ENCODE measurements at places on chromosomes 12 and 14.

DNA sequence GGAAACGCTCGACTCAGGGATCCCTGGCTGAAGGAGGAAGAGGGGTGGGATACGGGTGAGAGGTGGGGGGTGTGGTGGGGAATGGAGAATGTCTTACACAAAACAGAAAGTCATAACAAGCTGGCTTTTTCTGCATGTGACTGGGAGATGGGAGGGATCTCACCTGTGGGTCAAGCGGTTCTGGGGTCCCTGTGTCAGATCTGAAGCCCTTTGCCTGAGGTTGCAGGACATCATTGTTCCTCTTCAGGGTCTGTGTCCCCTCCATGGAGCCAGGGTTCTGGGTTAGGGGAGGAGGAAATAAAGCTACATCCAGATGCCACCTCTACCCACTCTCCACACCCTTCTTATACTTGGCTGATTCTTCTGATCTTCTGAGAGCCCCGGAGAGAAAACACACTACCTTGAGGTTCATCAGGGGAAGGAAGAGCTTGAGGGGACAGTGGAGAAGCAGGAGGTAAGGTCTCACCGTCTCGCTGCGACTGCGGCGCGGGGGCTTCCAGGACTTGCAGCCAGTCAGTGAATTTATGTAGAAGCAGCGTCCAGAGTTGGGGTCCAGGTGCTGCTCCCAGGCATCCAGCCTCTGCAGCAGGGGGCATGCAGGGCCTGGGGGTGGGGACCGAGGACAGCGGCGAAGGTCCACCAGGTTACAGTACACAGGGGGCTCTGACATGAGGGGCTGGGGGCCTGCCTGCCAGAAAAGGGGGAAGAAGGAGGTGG is 2.5 kb downstream of the ARHGAP9 start:
- no peak for DNase-seq

- no peak for DNase-seq
Observed at GRCh38 chr12:89087876-89088275, 264.4 kb downstream of the DUSP6 start.

GRCh38 chr12:6937481-6938352 is 5.9 kb upstream of the RNU7-1 start:
- peak; percentile 76 for DNase-seq

- DNase-seq = no peak
Observed at GRCh38 chr12:123337070-123337469, 27.6 kb downstream of the SBNO1 start.

DNA sequence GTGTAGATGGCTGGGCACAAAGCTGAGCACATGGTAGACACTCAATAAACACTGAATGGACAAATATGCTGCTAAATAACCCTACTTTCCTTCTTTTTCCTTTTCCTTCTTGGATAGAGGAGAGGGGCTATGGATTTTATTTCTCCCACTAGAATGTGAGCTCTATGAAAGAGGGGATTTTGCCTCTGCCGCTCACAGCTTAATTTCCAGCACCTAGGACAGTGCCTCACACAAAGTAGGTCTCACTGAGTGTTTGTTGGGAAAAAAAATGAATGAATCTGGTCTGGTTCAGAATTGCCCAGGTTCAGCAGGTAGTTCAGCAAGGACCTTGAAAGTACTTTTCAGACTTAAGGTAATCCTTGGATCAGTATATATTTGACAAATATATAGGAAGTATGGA is 65.5 kb downstream of the WSCD2 start:
- no peak for DNase-seq

DNA sequence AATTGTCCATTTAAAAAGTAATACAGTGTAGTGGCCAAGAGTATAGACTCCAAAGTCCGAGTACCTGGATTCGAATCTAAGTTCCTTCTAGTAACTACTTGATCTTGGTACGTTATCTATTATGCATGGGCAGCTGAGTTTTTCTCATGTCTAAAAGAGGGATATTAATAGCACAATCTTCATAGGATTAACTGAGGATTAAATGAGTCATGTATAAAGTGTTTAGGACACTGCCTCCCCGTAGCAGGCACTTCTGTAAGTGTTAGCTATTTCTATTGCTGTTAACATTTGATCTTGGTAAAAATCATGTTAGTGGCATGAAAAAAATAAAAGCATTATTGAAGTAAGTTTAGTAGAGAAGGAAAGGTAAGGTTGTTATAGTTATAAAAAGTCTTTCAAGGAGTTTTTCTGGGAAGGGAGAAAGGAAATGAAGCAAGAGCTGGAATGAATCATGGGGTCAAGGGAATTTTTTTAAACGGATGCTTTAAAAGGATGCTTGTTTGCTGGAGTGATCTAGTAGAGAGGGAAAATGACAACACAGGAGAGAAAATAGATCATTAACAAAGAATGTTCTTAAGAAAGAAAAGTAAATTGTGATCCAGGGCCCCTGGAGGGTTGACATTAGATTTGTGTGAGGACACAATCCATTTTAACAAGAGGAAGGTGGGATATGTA is 502.2 kb upstream of the USP15 start:
- no peak for DNase-seq

- DNase-seq = no peak
Observed at GRCh38 chr12:85656561-85656960, 179.6 kb downstream of the RASSF9 start.

GRCh38 chr14:21093769-21094681 is 4.4 kb downstream of the ZNF219 start:
- DNase-seq = no peak

DNA sequence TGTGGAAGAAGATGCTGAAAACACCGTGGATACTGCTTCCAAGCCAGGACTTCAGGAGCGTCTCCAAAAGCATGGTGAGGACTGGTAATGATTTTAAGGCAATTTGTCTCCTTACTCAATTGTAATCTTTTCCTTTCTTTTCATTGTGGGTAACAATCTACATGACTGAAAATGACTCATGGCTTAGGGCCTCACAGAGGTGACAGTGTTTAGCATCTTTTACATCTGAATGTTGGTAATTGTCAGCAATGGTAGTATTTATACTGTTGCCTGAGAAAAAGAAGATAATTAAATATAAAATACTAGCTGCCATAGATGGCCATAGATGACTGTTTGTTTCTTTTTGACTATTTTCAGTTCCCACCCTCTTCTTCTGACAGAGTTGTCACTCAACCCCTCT is 31.6 kb downstream of the TULP3 start:
- no peak for DNase-seq

DNA sequence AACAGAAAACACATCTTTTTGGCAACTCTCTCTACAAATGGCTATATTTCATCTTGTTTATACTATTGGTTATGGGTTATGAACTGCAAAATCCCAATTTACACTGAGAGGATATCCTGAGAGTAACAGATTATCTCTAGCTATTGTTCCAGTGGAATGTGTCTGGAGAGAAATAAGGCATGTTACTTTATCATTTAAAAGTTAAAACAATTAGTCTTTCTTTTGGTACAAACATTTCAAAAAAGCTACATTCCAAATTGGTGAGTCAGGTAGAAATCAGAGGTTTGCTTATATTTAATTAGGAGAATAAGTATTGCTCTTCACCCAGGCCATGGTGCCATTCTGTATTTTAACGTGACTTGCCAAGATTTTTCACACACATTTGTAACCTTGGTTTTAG is 411.6 kb downstream of the CCER1 start:
- no peak for DNase-seq

DNA sequence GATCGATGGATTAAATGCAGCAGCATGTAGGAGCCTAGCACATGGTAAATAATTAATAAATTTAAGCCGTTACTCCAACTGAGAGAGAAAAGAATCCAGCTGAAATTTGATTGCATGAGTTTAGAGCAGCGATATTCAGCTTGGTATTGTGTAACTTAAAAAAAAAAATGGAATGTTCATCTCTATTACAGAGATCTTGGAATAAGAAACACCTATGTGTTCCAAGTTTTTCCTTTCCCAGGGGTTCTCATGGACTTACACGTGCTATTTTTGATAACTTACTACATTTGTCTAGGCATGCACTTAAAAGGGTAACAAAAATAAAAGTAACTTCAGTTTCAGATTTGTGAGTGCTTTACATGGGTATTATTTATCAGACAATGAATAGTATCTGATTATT is 122.8 kb downstream of the RASSF9 start:
- DNase-seq = no peak

DNA sequence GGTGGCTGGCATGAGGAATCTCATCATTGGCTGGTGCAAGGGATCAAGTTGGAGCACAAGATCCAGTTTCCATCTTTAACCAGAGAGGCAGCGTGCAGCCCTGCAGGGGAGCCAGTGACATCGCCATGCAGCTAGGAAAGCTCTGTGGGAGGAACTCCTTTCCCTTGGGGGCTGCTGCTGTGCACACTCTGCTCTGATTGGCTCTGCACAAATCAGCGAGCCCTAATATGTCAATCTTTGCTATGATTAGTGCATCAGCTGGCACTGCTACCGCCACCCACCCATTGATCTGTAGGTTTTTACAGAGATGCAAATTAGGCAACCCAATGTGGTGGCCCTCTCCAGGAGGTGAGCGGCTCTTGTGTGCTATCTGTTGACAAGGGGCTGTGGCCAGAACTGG is 262.6 kb downstream of the PCNX1 start:
- no peak for DNase-seq

DNA sequence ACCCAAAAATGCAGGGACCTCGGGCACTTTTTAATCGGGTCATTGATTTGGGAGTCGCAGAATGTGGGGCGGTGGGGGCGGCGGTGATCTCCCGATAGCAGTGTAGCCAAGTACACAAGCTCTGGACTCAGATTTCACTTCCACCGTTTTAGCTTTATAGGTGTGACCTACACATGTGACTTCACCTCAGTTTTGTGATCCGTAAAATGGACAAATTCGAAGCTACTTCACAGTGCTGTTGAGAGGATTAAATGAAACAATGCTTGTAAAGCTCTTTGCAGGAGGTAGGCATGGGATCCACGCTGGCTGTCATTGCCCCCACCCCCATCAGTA is 478 bp downstream of the RITA1 start:
- no peak for DNase-seq

GRCh38 chr12:52086944-52087835 is 7.7 kb downstream of the SMIM41 start:
- DNase-seq = no peak

GRCh38 chr12:89490922-89491321 is 33.7 kb downstream of the GALNT4 start:
- DNase-seq = no peak

DNA sequence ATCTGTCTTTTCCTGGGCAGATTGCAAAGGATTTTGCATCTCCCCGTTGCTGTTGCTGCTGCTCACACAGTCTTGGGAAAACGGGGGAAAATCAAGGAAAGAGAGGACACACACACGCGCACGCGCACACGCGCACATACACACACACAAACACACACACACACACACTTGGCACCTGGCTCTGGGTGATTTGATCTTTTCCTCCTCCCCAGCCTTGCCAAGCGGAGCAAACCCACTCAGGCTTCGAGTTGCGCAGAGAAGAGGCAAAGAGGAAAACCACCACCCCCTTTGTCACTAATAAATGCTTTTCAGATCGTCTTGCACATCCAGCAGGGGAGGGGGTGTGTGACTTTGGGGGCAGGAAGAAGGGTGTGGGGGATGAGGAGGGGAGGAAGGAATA is 965 bp upstream of the NOS1 start:
- DNase-seq = no peak
